ENCODE measurements at places on chromosomes 1 and 21.

- peak; percentile 95 for DNase-seq
Observed at GRCh38 chr1:944341-945325, 14.4 kb downstream of the NOC2L start.

- no peak for DNase-seq
Observed at GRCh38 chr1:73784026-73784425, 413.9 kb downstream of the LRRIQ3 start.

DNA sequence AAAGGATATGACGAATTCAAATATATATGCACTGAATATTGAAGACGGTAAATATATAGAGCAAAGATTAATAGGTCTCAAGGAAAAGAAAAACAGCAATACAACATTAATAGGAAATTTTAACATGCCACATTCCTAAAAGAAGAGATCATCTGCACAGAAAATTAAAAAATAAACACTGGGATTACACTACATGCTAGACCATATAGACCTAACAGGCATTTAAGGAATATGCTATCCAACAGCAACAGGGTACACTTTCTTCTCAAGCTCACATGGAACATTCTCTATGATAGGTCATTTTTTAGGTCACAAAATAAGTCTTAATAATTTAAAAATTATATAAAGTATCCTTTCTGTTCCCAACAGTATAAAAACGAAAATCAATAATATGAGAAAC is 1038.3 kb downstream of the KCNT2 start:
- DNase-seq, result no peak

DNA sequence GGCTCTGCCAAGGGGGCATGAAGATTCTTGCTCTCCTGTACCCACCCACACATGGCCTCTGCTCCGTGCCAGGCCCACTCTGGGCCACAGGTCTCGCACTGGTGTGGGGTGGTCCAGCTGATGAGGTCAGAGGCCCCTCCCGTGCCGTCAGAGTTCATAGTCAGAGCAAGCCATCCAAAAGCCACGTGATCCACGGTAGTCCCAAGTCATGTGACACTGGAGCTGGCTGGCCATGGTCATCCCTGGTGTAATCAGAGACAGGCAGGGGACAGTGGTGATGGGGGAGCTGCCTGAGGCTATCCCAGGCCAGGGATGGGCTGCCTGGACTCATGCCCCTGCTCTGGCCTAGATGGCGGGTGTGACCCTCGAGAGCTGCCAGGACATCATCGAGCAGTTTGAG is 10.5 kb downstream of the PLCH2 start:
- DNase-seq, result no peak

DNA sequence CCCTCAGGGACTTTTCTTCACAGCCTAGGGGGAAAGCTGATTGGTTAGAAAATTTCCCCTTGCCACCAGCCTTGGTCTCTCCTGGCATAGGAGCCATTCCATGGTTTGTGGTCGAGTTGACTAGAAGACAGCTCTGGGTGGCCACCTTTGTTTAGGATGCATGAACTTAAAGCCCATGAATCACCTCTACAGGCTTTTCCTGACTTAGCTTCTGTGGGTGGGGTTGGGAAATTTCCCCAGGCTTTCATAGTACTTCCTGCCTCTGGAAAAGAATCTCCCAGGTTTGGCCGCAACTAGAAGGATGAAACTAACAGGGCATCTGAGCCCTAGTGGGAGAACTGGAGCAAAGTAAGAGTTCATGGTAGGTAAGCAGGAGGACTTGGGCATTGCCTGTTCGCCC is 72.6 kb downstream of the SNRPE start:
- DNase-seq, result no peak

DNA sequence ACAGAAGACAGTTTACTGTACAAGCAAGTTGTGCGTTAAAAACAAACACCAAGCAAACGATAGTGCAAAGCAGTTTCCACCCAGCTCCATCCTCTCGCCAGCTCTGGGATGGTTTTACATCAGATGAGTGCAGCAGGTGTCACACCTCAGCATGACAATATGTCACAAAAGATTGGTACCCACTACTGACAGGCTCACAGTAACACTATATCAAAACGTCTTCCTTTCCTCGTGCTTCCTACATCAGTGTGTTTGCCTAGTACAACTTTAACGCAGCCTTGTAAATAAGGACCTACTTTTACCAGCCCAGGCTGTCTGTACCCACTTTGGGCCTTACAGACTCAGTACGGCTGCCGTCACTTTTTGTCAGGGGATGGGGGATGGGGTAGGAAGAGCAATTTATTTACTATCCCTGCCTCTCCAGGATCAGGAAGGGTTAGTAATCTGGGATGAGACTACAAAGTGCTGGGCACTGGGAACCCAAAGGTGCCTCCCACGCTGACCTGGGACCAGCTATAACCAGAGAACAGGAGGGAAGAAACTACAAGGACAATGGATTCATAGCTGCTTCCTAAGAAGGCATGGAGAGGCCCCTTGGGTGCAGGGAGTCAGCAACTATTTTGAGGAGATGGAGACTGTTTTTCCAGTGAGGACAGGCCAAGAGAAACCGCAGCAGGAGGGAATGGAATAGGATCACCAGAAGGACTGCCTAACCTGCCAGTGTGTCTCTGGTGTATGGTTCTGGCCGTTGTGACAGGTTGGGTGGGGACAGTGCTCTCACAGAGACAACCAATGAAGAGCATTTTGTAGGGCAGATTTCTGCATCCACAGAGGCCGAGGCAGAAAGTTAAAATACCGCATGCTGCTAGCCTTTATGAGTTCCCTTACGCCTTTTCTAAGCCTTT is 30.2 kb downstream of the RUNX3 start:
- DNase-seq, result no peak

DNA sequence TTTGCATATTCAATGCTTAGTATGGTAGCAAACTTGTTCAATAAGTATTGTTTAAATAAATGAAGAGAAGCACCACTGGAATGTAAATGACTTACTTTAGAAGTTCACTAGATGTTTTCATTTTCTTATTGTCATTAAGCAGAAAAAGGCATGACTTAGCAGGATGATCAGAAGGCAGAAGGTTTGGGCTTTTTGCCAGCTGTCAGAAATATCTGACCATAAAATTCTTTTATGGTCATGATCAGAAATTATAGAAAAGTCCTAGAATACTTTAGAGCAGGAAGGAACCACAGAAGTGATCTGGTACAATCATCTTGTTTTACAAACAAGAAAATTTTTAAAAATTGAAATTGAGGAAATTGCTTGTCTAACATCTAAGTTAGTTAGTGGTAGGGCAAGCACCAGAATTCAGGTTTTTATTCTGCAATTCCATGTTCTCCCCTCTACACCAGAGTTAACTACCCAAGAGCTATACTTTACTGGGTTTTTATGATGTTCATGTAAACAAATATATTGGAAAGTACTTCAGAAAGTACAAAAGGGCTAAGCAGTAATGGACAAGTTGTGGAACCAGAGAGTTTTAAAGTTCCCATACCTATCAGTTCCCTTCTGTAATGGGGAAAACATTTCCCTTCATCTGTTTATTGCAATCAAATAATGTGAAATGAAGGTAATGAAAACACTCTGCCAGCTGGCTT is 10.1 kb downstream of the FMO5 start:
- DNase-seq, result no peak

DNA sequence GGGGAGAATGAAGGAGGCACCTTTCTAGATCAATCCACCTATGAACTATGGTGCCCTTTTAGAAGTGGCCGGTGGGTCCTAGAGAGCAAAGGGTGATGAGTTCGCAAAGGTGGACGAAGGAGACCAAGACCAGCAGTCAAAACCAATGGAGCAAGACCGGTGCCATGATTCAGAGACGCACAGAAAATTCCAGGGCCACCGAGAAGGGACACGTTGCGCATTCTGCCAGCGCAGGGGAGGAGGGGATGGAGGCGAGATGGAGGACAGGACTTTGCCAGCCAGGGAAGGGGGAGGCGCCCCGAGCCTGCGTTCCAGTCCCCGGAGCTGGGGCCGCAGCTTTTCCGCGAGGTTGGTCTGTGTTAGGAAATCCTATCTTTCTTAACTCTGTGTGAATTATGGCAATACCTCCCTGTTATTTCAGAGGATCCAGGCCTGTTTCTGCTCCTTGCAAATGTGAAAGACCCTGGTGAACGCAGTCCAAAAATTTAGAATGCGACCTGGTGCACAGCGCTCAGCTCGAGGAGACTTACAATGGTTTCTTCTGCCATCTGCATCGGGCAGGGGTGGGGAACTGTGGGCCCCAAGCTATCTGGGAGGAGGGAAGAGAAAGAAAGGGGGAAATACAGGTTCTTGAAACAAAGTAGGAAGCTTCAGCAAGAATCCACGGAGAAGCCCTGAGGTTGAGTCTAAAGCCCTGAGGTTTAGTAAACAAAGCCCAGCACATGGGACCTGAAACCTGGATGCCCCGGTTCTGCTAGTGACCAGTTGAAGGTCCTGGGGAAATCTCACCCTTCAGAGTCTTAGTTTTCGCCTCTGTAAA is 129.4 kb downstream of the MRPS6 start:
- no peak for DNase-seq

DNA sequence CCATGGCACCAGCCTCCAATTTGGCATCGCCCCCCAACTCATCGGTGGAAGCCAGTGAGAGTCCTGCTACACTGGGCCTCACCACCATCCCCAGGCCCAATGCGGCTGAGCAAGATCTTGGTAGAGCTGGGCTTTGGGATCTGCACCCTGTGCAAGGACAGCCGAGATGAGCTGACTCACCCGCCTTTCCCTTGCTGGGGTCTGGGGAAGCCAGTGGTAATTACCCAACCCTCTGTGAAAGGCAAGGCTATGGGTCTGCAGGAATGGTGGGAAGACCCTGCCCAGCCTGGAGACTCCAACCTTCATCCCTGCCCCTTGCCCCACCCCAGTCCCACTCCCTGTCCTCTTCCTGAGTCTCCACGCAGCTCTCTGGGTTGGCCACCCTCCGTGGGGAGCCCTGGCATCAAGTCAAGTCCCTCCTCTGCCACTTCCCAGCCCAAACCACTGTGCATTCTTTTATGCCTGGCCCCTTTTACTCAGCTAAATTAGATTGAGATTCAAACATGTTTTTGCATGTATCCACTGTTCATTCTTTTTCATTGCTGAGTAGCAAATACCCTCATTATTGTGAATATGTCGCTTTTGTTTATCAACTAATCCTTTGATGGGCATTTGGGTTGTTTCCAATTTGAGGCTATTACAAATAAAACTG is 8.8 kb downstream of the SMCP start:
- no peak for DNase-seq

- DNase-seq, result no peak
Observed at GRCh38 chr21:15254111-15254510, 189.3 kb upstream of the NRIP1 start.
